Posterior cingulate gyrus (tissue), 11 donors: ENCODE measurements at places on chromosomes 16 and 17.
A peak's percentile ranks its signal among the peaks of the same experiment; 100 is the strongest.

GRCh38 chr17:83008186-83008510, 71.3 kb upstream of the METRNL start:
- DNase-seq, result no peak

DNA sequence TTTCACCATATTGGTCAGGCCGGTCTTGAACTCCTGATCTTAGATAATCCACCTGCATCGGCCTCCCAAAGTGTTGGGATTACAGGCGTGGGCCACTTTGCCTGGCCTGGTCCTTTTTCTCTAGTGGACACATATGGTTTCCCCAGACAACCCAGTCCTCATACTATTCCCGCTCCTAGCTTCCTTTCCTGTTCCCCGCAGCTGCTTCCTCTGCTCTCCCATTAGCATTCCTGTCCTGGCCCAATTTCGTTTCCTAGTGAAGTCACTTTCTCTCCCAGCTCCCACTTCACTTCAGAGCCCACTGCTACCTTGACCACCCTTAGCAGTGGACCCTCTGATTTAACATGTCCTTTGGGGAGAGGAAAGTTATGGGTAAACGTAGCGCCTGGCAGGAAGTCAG, 11.3 kb downstream of the KATNIP start:
- DNase-seq, result no peak

DNA sequence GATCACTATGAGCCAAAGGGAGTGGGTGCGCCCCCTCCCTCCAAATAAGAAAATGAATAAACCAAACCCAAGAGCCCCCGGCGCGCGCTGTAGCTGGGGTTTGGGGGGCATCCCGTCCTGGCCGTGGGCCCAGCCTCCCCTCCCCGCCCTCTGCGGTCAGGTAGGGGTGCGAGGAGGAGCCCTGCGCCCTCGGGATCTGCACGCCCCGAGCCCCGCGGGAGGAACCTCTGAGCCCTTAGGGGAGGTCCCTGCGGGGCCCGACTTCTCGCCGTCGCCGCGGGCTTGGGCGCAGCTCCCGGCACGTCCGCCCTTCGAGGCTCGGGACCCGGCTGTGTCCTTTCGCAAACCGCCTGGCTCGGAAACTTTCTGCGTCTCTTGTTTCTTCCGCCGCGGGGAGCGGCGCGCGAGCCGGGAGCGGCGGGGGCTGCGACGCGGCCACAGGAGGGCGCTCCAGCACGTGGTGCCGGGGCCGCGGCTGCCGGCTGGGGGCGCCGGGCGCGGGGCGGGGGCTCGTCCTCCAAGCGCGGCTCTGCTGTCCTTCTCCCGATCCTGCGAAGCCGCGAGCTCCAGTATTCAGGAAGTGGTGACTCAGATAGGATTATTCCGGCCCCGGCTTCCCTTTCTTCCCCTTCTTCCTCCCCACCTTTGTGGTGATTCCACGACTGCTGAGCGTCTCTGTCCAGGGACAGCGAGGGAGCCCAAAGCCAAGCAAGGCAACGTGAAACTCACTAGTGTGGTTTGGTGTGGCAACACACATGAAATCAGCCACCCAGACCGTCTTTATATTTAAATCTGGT, 1.6 kb downstream of the PITPNC1 start:
- peak; percentile 63 for DNase-seq

DNA sequence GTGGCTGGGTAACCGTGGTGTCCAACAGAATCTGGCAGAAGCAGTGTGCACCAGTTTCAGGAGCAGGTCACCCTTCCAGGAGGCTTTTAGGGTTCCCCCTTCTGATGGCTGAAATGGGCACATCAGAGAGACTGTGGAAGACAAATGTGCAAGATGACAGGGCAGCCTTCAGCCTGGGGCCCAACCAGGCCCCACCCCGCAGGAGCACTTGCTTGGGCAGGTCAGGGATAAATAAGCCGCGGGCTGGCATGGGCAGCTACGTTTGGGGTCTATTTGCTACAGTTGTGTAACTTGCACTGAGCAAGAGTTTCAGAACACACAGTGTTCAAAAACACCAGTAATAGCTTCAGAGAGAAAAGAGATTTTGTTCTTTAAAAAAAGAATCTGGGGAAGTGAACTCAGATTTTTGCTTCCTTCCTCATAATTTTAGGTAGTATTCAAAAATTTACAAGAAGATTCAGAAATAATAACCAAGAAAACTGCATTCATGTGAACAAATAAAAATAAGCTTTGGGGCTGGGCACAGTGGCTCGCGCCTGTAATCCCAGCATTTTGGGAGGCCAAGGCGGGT, 44.9 kb upstream of the BAHCC1 start:
- DNase-seq, result no peak

GRCh38 chr16:77919761-77920415, 102.5 kb upstream of the CLEC3A start:
- no peak for DNase-seq

DNA sequence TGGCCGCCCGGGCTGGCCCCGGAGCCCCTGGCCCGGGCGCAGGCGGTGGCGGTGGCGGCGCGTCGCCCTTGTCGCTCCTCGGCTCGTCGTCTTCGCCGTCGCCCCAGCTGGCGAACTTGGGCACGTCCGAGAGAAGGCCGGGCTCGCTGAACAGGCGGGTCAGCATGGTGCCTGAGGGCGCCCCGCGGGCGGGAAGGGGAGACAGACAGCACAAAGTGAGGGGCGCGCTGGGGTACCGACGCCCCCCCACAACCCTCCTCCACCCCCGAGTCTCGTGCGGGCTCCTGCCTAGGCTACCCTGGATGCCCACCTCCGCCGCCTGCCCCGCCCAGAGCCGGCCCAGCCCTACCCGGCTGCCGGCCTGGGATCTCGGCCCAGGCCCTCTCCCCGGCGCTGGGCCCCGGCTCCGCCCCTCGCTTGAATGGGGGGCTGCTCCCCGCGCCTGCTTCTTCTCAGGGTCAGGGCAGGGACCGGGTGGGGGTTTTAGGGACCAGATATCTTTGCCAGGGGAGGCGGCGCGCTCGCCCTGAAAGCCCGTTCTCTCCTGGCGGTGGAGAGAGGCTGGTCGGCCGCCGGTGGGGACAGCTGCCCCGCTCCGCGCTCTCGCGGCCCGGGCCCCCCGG, 1.2 kb downstream of the NEUROD2 start:
- peak; percentile 79 for DNase-seq

GRCh38 chr16:3712861-3713372, 4.4 kb downstream of the TRAP1 start:
- DNase-seq, result no peak

DNA sequence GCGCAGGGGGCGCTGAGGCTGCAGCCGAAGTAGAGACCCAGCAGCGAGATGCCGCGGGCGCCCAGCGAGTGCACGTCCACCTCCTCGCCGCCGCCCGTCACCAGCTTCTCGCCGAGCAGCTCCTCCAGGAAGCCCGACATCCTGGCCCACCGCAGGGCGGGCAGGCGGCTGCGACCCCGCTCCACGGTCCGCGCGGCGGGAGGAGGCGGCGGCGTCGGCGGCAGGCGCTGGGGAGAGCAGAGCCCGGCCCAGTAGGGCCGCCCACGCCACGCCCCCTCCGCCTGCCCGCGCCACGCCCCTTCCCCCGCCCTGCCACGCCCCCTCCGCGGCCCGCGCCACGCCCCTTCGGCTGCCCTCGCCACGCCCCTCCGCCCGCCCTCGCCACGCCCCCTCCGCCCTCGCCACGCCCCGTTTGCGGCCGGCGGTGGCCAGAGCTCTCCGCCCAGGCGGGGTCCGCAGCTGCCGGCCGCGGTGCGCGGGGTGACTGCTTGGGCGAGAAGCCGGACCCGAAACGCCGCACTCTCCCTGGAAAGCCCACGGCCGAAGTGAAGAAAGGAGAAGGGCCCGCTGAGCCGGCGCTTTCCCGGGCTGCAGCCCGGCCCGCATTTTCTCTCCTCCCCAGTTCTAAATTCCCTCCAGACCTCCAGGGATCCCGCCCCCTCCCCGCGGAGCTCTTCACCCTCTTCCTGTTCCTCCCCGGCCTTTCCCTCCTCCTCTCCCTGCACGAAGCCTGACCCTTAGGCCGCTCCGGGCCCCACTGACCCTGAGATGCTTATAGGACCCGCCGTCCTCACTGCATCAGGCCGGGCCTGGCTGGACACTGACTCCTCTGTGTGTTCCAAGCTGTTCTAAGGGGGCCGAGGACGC, at the start of gene NXN:
TSS of gene NXN (minus strand) at position 238 of the 867 bp plus-strand sequence.
- peak; percentile 79 for DNase-seq

DNA sequence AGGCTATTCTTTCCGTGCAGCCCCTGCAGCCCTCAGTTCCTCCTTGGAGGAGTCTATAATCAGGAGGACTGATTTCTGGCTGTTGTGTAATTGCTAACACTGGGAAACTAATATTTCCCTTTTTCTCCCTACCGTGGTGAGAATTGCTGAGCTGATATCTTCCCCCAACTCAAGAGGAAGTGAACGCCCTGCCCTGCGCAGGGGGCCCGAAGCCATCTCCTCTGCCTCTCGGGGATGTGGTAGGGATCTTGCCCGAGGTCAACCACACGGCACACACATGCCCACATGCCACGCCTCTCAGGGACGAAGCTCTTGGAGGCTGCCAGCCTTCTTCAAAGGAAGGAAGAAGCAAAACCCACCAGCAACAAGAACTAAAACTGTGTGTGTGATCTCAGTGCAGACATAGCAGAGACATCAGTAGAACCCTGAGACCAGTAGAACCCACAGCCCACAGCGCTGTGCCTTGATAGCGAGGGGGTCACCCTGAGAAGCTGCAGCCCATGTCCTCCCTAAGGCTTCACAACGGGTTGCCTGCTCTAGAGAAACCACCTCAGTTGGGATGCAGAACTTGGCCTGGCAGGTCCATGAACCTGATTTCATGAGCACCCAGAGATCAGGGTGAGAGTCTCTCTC, 8.9 kb upstream of the ULK2 start:
- DNase-seq, result peak; percentile 70

- no peak for DNase-seq
Observed at GRCh38 chr16:69931631-69932030, 19.5 kb upstream of the CLEC18A start.

DNA sequence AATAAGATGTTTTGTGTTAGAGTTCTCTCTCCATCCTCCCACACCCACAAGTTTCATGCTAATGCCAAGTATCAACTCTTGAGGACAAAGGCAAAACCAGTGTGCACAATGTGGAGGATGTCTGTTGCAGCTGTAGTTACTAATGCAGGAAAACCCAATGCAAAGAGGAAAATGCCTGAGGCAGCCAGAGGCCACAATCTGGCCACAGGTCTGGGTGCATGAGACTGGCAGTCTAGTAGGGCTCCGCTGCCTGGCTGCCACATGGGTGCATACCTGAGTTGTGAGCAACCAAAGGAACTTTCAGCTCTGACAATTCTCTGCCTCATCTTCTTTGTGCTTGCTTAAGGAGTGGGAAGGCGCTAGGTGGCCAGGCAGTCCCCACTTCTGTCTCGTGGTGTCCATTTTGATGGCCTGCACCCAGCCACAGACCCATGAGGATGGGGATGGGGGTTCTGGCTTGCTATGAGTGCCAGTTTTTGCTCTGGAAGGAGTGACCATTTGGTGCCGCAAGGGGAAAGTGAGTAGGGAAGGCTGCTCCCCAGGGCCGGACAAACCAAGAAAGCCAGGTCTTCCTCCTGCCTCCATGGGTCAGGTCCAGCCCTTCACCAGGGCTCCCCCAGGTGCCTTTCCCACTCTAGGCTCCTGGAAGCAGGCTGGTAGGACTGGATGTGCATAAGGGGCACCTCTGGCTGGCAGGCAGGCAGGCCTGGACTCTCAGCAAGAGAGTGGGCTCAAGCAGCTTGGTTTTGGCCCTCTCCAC, 4.2 kb upstream of the GFOD2 start:
- DNase-seq, result peak; percentile 71

DNA sequence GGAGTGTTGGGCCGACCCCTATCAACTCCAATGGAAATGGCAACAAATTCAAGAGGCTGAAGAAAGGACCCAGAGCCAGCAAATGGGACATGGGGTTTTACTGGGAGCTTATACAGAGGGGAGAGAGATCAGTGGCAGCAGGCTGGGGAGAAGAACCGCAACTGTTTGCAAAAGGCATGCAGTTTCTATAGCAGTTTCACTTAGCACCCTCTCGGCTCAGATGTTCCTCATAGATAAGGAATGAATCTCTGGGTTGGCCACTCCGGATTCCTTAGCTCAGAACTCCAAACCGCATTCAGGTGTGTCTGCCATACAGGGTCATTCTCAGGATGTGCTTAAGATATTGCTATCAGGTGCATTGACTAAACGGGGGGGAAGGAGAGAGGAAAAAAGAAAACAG, 71.1 kb upstream of the RPL38 start:
- no peak for DNase-seq

GRCh38 chr16:88019821-88020515, 68.7 kb downstream of the BANP start:
- peak; percentile 76 for DNase-seq

GRCh38 chr17:68198931-68199836, 48.7 kb upstream of the AMZ2 start:
- DNase-seq, result no peak

GRCh38 chr17:56629531-56630075, 36.1 kb downstream of the NOG start:
- DNase-seq, result no peak

- no peak for DNase-seq
Observed at GRCh38 chr16:24815021-24815420, 30.7 kb upstream of the SLC5A11 start.

DNA sequence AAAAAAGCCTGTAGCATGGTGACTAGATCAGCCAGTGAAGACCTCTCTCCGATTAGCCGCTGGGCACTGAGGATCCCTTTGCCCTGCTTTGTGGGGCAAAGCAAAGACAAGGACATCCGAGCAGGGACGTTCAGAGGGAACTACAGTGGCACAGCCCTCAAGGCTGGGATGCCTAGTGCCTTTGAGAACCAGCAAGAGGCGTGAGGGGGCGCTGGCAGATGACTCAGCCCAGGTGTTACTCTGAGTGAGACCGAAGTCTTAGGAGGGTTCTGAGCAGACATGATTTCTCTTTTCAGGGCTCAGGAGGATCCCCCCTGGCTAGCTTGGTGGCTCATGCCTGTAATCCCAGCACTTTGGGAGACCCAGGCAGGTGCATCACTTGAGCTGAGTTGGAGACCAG, 178.6 kb downstream of the CPPED1 start:
- DNase-seq, result no peak

DNA sequence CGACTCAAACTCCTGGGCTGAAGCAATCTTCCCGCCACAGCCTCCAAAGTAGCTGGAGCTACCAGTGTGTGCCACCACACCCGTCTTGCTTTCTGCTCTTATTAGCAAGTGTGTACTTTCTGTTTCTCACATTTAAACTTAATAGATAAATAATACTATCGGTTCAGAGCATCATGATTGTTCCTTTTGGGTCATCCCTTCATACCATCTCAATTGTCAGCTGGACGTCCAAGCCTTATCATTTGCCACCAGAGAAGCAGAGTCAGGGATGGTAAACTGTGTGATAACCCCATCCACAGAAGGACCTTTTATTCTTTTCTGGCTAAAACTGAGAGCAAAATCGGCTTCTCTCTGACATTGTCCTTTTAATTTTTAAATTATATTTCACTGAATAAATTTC, 279.8 kb upstream of the GOT2 start:
- DNase-seq, result no peak

- DNase-seq, result no peak
Observed at GRCh38 chr17:75572713-75573539, 14.7 kb upstream of the MYO15B start.

DNA sequence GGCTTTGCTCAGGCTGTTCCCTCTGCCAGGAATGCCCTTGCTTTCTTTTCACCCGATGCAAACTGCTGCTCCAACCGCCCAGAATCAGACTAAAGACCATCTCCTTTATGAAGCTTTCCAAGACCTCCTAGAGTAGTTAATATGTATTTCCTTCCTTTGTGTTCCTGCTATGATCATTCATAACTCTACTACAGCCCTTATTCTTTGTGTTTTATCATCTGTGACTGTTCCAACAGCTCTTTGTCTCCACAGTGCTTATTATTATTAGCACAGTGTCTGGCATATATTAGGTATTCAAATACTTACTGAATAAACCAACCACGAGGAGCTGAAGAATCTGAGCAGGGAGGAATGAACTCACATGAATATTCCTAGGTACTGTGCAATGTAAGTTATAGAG, 7.6 kb downstream of the PSME3IP1 start:
- no peak for DNase-seq

- DNase-seq, result no peak
Observed at GRCh38 chr16:47416869-47417268, 44.0 kb downstream of the ITFG1 start.
